Spleen (tissue), 13 donors: ENCODE measurements at places on chromosomes 12 and 14. TPM values are rescaled to one million over a fixed set of nuclear protein-coding genes. Genes with fewer than 3 reads are reported as not detected.

- no peak overlapping the region for H3K4me3 ChIP-seq
- DNase-seq, result no peak
- H3K27ac ChIP-seq, result no peak overlapping the region
- H3K4me1 ChIP-seq, result no peaks in the 10 kb centered on the region
- H3K27me3 ChIP-seq, result peaks cover 6% of the 10 kb centered on the region
These were observed 9.3 kb upstream of the PTHLH start for GRCh38 chr12:27981874-27982273.

TAS2R30 gene
- 8.6 TPM for total RNA-seq

- H3K4me1 ChIP-seq, result peaks cover 88% of the 10 kb centered on the region
- no peaks in the 10 kb centered on the region for H3K36me3 ChIP-seq
- H3K27ac ChIP-seq, result no peak overlapping the region
- H3K27me3 ChIP-seq, result no peaks in the 10 kb centered on the region
- DNase-seq, result no peak
These were observed 29.2 kb downstream of the ITPK1 start for GRCh38 chr14:93086441-93087055.

DNA sequence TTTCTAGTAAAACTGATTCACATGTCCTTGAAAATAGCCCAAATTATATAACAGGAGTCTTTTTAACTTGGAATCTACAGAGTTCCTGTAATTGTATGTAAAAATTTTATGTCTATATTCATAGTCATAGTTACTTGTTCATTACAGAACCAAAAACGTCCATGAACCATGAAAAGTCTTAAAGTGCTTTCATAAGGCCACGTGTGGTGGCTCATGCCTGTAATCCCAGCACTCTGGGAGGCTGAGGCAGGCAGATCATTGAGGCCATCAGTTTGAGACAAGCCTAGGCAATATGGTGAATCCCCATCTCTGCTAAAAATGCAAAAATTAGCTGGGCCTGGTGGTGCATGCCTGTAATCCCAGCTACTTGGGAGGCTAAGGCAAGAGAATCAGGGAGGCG lies 48.4 kb downstream of the GALNT4 start:
- no peak overlapping the region for H3K4me3 ChIP-seq
- peak overlapping the region; percentile 7 for H3K27ac ChIP-seq
- H3K4me1 ChIP-seq, result peaks cover 20% of the 10 kb centered on the region
- no peak for DNase-seq
- no peaks in the 10 kb centered on the region for H3K27me3 ChIP-seq
- H3K36me3 ChIP-seq, result no peaks in the 10 kb centered on the region

GPR135 gene
- total RNA-seq, result 3.2 TPM

- DNase-seq, result no peak
- H3K27ac ChIP-seq, result no peak overlapping the region
- peaks cover 25% of the 10 kb centered on the region for H3K27me3 ChIP-seq
- no peaks in the 10 kb centered on the region for H3K4me1 ChIP-seq
- H3K36me3 ChIP-seq, result no peaks in the 10 kb centered on the region
These were observed 22.5 kb upstream of the CMKLR1 start for GRCh38 chr12:108361606-108362005.

OR4E2 gene
- total RNA-seq, result not detected

LMNTD1 gene
- total RNA-seq, result not detected

CLEC12A gene
- 59.5 TPM for total RNA-seq

DNA sequence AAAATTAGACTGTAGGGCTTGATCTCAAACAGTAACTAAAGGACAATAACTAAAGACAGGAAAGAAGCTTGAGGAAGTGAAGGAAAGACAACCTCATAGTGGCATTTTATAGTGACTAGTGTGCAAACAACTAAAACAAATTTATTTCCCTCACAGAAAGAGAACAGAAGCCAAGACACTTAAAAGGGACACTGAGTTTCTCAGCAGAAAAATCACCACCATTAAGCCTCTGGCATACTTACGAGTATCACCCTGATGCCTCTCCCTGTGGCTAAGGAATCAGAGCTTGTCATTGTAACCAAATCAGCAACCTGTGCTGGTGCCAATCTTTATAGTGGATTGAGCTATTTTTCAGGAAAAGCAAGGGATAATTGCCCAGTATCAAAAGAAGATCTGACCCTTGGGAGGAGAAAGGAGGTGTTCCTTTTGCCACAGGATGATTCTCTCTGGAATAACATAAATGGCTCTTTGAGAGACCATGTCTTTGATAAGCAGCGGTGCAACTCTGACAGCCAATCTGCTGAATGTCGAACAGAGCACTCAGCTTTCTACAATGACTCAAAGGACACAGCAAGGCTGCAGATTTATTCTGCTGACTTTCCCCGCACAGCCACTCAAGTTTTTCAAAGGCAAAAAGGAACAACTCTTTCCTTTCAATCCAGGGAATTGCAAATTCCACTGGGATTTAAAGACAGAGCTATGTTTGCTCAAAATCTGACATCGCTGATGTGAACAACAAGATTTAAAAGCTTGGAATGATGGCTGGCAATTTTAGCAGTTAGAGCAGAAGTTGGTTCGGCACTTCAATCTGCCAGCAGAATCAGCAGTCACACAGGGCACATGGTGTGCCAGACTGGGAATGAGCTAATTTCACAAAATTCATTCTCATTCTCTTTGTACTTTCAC lies 34.6 kb downstream of the ATF7 start:
- no peak overlapping the region for H3K4me3 ChIP-seq
- H3K27me3 ChIP-seq, result no peaks in the 10 kb centered on the region
- no peak for DNase-seq
- peaks cover 38% of the 10 kb centered on the region for H3K4me1 ChIP-seq
- H3K36me3 ChIP-seq, result no peaks in the 10 kb centered on the region
- H3K27ac ChIP-seq, result peak overlapping the region; percentile 4

GRCh38 chr12:64883264-64884163 lies 59.1 kb downstream of the TBC1D30 start:
- H3K36me3 ChIP-seq, result no peaks in the 10 kb centered on the region
- H3K4me1 ChIP-seq, result no peaks in the 10 kb centered on the region
- H3K4me3 ChIP-seq, result no peak overlapping the region
- DNase-seq, result no peak
- no peaks in the 10 kb centered on the region for H3K27me3 ChIP-seq
- H3K27ac ChIP-seq, result no peak overlapping the region

DNA sequence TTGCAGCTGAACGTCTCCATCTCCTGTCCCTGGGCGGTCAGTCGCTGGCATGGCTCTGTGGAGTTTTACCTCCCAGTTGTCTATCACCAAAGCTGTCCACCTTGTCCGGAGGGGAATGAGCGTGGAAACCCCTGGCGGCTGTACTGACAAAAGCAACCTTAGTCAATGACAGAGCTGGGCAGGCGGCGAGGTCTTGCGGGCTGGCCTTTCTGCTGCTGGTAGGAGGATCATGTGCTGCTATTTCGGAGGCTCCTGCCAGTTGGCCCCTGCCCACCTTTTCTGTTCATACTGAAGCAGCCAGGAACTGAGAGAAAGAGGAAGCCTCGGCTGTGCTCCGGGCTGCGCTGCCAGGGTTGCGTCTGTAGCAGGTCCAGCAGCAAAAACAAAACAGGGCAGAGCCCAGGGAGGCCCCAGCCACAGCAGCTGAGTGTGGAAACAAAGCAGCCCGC lies 57.7 kb downstream of the HMGA2 start:
- peak overlapping the region; percentile 61 for H3K27ac ChIP-seq
- no peaks in the 10 kb centered on the region for H3K27me3 ChIP-seq
- H3K36me3 ChIP-seq, result no peaks in the 10 kb centered on the region
- no peak overlapping the region for H3K4me3 ChIP-seq
- peaks cover 7% of the 10 kb centered on the region for H3K4me1 ChIP-seq

DNA sequence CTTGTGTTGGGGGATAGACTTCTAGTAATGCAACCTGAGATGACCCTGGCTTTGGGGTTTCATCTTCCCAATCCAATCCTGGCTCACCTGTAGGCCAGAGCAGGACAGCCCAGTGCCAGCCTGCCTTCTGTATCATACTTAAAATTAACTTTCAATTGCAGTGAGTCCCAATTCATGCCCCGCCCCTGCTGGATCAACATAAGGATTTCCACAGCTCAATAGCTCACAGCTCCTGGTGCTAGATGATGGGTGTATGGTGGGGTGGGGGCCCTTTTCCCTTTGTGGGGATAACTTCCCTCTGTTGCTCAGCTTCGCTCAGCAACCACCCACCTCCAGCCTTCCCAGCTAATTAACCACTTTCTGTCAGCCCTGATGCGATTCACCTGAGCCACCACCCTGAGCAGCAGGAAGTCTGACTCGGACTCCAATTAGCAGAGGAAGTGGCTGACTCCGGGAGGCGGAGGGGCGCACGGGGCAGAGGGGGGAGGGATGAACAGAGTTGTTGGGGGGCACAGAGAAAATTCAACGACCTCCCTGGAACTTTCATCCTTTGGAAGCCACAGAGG lies 24.3 kb upstream of the CHGA start:
- H3K4me1 ChIP-seq, result no peaks in the 10 kb centered on the region
- H3K27me3 ChIP-seq, result no peaks in the 10 kb centered on the region
- no peak overlapping the region for H3K27ac ChIP-seq
- no peaks in the 10 kb centered on the region for H3K36me3 ChIP-seq
- DNase-seq, result no peak

ALKBH2 gene
- 9.8 TPM for total RNA-seq

DNA sequence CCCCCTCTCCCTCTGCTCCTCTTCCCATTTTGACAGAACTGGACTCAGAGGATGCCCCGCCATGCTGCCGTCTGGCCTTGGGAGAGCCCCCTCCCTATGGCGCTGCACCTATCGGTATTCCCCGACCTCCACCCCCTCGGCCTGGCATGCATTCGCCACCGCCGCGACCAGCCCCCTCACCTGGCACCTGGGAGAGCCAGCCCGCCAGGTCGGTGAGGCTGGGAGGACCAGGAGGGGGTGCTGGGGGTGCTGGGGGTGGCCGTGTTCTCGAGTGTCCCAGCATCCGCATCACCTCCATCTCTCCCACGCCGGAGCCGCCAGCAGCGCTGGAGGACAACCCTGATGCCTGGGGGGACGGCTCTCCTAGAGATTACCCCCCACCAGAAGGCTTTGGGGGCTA lies 1.5 kb downstream of the NFATC4 start:
- peaks cover 53% of the 10 kb centered on the region for H3K4me1 ChIP-seq
- DNase-seq, result no peak
- peak overlapping the region; percentile 79 for H3K27ac ChIP-seq

DNA sequence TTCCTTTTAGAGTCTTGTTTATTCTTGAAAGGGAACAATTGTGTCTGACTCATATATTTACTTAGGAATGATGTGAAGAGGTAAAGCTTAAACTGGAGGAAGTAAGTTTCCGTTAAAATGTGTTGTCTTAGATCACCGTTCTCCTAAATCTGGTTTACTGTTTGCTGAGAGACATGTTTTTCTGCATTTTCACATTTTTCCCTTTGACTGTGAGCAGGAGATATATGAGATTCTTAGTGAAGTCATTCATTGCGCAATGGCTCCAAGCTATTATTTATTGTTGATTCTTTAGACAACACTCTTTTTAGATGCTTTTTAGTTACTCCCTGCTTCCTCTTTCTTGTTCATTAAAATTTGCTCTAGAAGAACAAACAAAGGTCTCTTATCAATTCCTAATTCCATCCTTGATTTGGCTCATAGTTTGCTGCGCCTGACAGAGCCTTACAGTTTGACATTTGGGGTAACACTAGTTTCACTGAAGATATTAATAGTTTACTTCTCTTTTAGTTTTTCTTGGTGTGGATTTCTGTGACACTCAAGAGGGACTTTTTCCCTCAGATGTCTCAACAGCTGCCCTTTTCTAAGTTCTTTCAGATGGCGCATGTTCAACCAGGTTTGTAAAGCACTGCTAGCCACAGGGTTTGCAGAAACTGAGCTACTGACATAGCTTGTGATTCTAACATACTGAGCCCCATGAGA lies 11.4 kb downstream of the CLECL1 start:
- H3K27ac ChIP-seq, result peak overlapping the region; percentile 87
- no peaks in the 10 kb centered on the region for H3K27me3 ChIP-seq
- no peaks in the 10 kb centered on the region for H3K36me3 ChIP-seq
- no peak overlapping the region for H3K4me3 ChIP-seq

- DNase-seq, result no peak
- H3K27me3 ChIP-seq, result no peaks in the 10 kb centered on the region
- H3K27ac ChIP-seq, result no peak overlapping the region
- no peak overlapping the region for H3K4me3 ChIP-seq
These were observed 6.9 kb upstream of the CKAP4 start for GRCh38 chr12:106254724-106255123.

DNA sequence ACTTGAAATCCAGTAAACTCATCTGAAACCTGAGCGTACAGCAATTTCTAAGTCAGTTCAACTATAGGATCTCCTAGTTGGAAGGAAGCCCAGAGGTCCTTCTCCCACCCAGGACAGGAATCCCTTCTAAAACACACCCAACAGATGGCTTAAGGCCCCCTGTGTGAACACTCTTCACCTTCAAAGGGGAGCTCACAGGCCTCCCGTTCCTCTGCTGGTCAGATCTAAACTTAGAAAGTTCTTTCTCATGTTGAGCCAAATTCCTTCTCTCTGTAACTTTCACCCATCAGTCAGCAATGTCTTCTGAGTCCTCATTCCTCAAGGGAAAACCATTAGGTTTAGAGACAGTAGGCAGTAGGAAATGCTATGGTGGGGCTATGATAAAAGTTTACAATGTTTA lies 355.2 kb downstream of the PCNX1 start:
- peaks cover 5% of the 10 kb centered on the region for H3K4me1 ChIP-seq
- no peak for DNase-seq
- no peaks in the 10 kb centered on the region for H3K27me3 ChIP-seq

SRRM4 gene
- total RNA-seq, result not detected

MEG3 gene
- 282 TPM for total RNA-seq

GRCh38 chr12:18139989-18140596 lies 50.1 kb upstream of the RERGL start:
- H3K27me3 ChIP-seq, result no peaks in the 10 kb centered on the region
- H3K4me3 ChIP-seq, result no peak overlapping the region
- no peaks in the 10 kb centered on the region for H3K36me3 ChIP-seq
- peaks cover 11% of the 10 kb centered on the region for H3K4me1 ChIP-seq
- no peak overlapping the region for H3K27ac ChIP-seq

GRCh38 chr12:38708466-38708865 lies 196.9 kb downstream of the CPNE8 start:
- H3K36me3 ChIP-seq, result no peaks in the 10 kb centered on the region
- DNase-seq, result no peak
- no peak overlapping the region for H3K4me3 ChIP-seq
- no peaks in the 10 kb centered on the region for H3K27me3 ChIP-seq
- no peak overlapping the region for H3K27ac ChIP-seq

GRCh38 chr12:98198261-98198982 lies 317.0 kb upstream of the TMPO start:
- H3K27me3 ChIP-seq, result peaks cover 6% of the 10 kb centered on the region
- DNase-seq, result no peak
- H3K4me1 ChIP-seq, result no peaks in the 10 kb centered on the region
- no peaks in the 10 kb centered on the region for H3K36me3 ChIP-seq
- H3K4me3 ChIP-seq, result no peak overlapping the region

DNA sequence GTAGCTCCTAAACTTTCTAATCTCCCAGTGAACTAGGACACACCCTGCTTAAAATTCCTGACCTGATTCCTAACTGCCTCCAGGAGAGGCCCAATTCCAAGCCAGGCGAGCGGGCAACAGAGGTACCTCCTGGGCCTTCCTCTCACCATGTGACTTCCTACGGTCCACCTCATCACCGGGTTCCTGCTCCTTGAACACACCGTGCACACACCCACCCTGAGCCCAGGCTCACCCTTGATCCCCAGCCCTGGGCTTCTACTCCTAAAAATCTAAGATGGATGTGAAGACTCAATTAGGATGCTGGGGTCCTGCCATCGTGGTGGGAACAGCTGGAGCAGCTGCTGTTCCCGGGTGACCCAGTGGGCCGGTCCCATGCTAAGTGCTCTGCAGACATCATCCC lies 68.6 kb downstream of the CHGA start:
- H3K27ac ChIP-seq, result peak overlapping the region; percentile 22
- no peaks in the 10 kb centered on the region for H3K27me3 ChIP-seq
- H3K36me3 ChIP-seq, result peaks cover 15% of the 10 kb centered on the region
- peaks cover 24% of the 10 kb centered on the region for H3K4me1 ChIP-seq

RNASE7 gene
- total RNA-seq, result not detected
